ENCODE measurements at places on chromosomes 16 and 17.

DNA sequence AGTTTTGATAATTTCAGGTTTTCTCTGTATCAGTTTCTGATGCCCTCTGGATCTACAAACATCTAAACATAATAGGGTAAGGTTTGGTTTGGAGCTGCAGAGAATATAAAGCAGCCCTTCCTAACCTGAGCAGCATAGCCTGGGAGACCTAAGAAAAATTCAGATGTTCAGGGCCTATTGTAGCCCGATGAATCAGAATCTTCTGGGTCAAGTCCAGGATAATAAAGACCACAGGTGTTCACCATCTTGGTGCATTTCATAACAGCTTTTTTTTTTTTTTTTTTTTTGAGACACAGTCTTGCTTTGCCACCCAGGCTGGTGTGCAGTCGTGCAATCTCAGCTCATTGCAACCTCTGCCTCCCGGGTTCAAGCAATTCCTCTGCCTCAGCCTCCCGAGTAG is 19.7 kb upstream of the ARHGAP17 start:
- no peak for DNase-seq

GRCh38 chr16:74999609-75000480 is 1.0 kb downstream of the ZNRF1 start:
- peak; percentile 73 for DNase-seq

DNA sequence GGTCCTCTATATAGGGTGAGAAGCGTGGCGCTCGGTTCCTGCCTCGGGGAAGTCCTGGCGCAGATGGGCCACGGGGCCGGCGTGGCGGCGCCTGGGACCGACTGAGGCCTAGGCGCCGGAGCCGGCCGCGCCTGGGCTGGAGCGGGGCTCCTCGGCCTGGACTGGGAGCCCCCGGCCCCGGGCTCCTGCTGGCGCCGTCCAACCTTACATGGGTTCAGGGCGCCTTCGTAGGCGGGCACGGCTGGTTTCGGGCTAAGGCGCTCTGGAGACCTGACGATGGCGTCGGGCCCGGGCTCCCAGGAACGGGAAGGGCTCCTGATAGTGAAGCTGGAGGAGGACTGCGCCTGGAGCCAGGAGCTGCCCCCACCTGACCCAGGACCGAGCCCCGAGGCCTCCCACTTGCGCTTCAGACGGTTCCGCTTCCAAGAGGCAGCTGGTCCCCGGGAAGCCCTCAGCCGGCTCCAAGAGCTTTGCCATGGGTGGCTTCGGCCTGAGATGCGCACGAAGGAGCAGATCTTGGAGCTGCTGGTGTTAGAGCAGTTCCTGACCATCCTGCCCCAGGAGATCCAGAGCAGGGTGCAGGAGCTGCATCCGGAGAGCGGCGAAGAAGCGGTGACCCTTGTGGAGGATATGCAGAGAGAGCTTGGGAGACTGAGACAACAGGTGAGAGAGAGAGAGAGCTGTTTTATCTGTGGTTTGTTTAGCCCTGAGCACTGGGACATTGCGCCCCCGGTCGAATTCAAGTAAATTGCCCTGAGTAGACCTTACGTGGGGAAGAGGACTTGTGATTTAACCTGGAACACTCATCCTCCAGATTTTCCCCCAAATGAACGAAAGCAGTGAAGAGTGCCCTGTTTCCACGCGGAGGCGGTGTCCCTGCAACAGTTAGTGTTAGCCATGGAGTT is 504 bp downstream of the ZNF263 start:
- DNase-seq, result no peak

- no peak for DNase-seq
These were observed 13.8 kb upstream of the C16orf87 start for GRCh38 chr16:46844771-46845170.

DNA sequence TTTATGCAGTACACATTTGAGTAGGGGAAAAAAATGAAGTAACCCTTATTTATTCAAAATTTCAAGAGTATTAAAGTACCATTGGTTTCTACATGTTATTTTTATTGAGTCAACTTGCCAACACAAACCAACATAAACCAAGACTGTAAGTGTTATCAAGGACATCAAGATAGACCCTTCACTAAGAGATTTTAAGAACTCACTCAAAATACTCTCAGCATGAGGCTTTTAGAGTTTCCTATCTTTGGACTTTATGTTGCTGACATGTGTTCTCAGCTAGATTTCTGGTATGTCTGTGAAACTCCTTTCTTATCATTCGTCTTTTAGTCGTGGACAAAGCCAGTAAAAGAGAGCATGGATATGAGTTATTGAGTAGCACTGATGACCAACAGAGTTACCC is 212.6 kb upstream of the TBX2 start:
- no peak for DNase-seq

DNA sequence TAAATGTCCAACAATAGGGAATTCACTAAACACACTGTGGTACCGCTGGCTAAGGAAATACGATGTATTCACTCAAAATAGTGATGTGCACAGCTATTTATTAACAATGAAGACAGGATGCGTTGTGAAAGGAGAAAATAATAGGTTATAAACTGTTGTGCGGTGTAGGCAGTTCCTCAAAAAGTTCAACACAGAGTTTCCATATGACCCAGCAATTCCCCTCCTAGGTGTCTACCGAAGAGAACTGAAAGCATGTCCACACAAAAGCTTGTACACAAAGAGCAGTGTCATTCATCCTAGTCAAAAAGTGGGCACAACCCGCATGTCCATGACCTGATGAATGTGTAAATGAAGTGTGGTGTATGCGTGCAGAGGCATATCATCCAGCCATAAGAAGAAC is 1.2 kb upstream of the CES1 start:
- DNase-seq, result no peak

All from CD4-positive, alpha-beta T cell treated with Interleukin-6 at 100 ng/mL for 8 hours (primary cell).